ENCODE measurements at places on chromosomes 5 and 9.

- peak; percentile 56 for DNase-seq
These were observed 754.3 kb upstream of the GRAMD2B start for GRCh38 chr5:125668884-125669283.

DNA sequence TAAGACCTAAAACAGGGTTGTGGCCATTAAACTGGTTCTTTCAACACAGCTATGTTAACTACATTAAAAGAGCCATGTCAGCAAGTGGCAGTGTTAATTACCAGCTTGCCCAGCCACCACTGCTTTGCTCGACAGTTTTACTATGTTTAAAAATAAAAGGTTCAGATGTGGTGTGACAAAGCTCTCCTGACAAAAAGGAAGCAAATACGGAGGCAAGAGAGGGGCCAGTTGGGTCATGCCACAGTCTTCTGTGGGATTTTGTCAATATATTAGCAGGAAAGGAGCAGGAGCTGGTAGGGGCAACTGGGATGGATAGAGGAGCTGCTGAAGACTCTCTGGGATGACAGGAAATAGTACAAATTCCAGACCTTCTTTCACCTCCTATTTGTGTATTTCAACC, 113.5 kb upstream of the PCA3 start:
- no peak for DNase-seq

- DNase-seq = no peak
These were observed 22.8 kb upstream of the CRHBP start for GRCh38 chr5:76930083-76930482.

- DNase-seq = no peak
These were observed 11.2 kb downstream of the ITGA1 start for GRCh38 chr5:52798938-52799337.

- no peak for DNase-seq
These were observed 22.3 kb upstream of the OMD start for GRCh38 chr9:92446536-92446935.
